ENCODE measurements at places on chromosomes 4 and X. TPM values are rescaled to one million over a fixed set of nuclear protein-coding genes. Genes with fewer than 3 reads are reported as not detected.

TLR1 gene
- 6.7 TPM for total RNA-seq

SLC9B1 gene
- total RNA-seq = 0.39 TPM

MAMLD1 gene
- 0.76 TPM for total RNA-seq

TRPC5OS gene
- total RNA-seq = not detected

GRCh38 chrX:12962041-12962504 is 12.8 kb upstream of the TMSB4X start:
- DNase-seq = no peak

GRCh38 chr4:120881351-120881750 is 41.2 kb downstream of the PRDM5 start:
- no peak for DNase-seq

DNA sequence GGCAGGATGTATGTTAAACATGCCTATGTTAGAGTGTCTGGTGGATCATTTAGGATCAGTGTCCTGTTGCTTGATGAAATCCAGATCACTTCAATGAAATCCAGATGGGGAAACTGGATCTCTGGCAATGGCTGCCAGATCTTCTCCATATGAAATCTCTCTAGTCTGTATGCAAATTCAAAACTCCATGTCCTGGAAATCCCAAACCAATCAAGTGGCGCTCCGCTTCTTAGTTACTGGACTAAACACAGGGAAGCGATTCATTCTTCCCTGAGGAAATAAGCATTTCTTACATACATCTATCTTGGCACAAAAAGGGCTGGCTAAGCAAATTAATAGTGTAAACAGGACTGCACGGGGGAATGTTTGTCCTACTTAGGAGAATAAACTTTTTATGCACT is 94.9 kb downstream of the HDAC8 start:
- no peak for DNase-seq

GRCh38 chr4:51960486-51960885 is 59.7 kb downstream of the LRRC66 start:
- DNase-seq = no peak

DNA sequence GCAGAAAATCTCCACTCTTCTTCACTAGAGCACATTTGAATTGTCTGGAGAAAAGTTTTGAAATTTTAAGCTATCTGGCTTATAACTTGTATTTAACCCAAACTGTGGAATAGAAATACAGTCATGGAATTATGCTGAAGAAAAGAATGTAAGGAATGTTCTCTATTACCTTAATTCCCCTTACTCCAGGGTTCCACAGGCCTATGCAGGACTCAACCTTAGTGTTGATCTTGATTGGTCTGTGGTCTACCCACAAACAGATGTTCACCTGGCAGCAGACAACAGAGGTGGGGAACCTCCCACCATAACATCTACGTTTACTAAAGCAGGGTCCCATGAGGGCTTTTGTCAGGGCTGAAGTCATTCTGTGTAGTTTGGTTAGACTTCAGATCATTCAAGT is 189.3 kb upstream of the GPRIN3 start:
- DNase-seq = no peak

DNA sequence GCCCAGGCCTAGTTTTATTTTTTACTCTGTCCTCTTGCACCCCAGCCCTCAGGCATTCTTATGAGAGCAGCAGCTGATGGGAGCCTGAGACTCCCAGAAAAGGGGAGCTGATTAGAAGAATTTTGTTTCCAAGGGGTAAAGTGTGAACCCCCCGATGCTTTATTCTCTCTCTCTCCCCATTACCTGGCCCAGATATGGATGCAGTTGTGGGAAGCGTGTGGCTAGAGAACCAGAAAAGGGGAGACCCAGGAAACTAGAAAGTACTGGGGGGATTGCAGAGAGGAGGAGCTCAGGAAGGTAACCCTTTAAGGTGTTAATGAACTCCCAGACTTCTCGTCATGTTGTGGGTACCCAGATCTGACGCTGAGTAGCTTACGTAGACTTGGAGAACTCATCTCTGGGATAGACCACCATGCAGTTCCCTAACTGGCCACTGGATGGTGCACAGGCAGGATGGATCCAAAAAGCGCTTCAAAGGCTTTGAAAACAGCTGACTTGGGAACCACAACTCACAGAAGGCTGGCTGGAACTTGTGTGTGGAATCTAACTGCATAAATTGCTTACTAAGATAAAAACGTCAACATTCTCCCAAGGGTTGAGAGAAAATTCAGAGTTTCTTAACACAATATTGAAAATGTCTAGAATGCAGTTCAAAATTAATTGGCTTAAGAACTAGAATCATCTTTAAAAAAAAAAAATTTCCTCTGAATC is 64.7 kb downstream of the TBC1D14 start:
- peak; percentile 83 for DNase-seq

DNA sequence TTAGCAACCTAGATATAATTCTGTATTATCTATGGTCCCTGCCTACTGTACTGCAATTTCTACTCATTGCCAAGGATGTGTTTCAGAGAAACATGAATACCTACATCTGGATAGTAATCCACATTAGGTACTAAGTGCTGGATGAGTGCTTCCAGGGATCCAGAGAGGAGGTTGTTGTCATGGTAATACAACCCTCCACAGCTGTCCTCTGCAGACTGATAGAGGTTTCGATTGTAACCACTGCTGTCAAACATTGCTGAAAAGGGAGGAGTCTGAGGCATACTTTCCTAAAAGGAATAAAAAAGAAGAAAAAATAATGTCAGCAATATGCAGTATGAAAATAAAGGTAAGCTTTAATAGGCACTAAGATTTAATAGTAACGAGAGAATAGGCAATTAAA is 12.5 kb downstream of the RASGEF1B start:
- DNase-seq = no peak

Data from left colon (tissue), 2 donors.